Pancreas (tissue), 10 donors: ENCODE measurements at places on chromosomes 6 and 20. TPM values are rescaled to one million over a fixed set of nuclear protein-coding genes. Genes with fewer than 3 reads are reported as not detected.

DNA sequence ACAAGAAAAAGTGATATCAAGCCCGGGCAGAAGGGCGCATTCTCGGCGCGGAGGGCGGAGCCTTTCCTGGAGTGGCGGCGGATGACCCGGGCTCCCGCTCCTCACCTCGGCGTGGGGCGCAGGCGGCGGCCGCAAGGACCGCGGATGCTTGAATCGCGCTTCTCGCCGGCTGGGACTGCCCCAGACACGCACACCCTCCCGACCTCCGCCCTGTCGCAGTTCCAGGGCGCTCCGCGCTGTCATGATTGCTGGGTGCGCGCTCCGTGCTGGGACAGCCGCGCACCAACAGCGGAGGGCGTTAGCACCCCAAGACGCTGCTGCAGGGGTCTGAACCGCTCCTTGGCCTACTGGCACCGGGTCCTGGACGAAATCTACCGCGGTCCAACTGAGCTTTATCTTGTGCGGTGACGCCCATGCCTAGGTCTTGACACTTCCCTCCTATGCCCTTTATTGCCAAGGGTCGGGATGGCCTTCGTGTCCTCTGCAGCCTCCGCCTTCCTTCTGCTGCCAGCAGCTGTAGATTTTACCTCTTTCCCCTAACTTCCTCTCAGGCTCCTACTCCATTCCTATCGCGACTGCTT is 43.3 kb downstream of the IRAK1BP1 start:
- H3K27me3 ChIP-seq: no peaks in the 10 kb centered on the region
- no peaks in the 10 kb centered on the region for H3K36me3 ChIP-seq
- H3K27ac ChIP-seq: no peak overlapping the region
- peak overlapping the region; percentile 47 for H3K4me3 ChIP-seq

DNA sequence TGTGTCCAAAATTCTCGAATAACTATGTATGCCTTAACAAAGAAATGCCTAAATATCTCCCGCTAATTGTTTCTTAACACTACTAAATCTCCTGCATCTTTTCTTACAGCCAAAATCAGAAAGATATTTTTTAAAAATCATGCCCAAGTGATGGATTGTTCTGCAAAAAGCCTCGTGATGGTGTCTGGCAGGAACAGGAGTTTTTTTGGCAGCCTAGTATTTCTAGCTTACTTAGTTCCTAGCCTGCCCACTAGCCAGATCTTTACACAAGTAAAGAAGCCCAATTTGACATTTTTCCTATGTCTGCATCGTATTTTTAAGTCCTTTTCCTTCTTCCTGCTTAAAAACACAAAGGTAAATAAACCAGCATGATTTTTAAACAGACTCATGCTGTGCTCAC is 31.5 kb downstream of the SLC2A12 start:
- no peaks in the 10 kb centered on the region for H3K27me3 ChIP-seq
- no peak overlapping the region for H3K4me3 ChIP-seq
- no peak for DNase-seq
- no peak overlapping the region for H3K27ac ChIP-seq
- H3K4me1 ChIP-seq: no peaks in the 10 kb centered on the region

GRCh38 chr6:11224966-11225463 is 7.5 kb downstream of the NEDD9 start:
- no peaks in the 10 kb centered on the region for H3K36me3 ChIP-seq
- no peak overlapping the region for H3K27ac ChIP-seq
- no peak overlapping the region for H3K4me3 ChIP-seq
- H3K4me1 ChIP-seq: peaks cover 29% of the 10 kb centered on the region
- no peak for DNase-seq

GRCh38 chr6:148972481-148972880 is 225.7 kb downstream of the UST start:
- DNase-seq: peak; percentile 86
- H3K4me3 ChIP-seq: no peak overlapping the region
- no peaks in the 10 kb centered on the region for H3K36me3 ChIP-seq
- H3K4me1 ChIP-seq: no peaks in the 10 kb centered on the region
- H3K27ac ChIP-seq: no peak overlapping the region

GRCh38 chr20:10951216-10951615 is 277.4 kb upstream of the JAG1 start:
- DNase-seq: no peak
- H3K27ac ChIP-seq: no peak overlapping the region
- no peaks in the 10 kb centered on the region for H3K36me3 ChIP-seq

DNA sequence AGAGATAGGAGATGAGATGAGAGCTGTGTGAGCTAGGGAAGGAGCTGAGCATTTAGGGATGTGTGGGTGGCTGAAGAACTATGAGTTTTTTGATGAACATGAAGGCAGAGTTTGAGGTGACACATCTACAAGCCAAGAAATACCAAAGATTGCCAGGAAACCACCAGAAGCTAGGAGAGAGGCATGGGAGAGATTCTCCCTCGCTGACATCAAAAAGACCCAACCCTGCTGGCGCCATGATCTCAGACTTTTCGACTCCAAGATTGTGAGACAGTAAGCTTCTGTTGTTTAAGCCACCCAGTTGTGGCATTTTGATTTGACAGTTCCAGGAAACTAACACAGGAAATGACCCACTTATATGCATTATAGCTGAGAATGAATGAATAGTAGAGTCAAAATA is 790.9 kb downstream of the TFAP2A start:
- H3K27me3 ChIP-seq: no peaks in the 10 kb centered on the region
- no peaks in the 10 kb centered on the region for H3K4me1 ChIP-seq
- no peak for DNase-seq
- no peak overlapping the region for H3K27ac ChIP-seq

GRCh38 chr6:114735025-114735735 is 392.4 kb upstream of the HS3ST5 start:
- H3K27ac ChIP-seq: no peak overlapping the region
- H3K36me3 ChIP-seq: no peaks in the 10 kb centered on the region
- DNase-seq: no peak
- H3K27me3 ChIP-seq: peaks cover 3% of the 10 kb centered on the region

- H3K36me3 ChIP-seq: no peaks in the 10 kb centered on the region
- no peak overlapping the region for H3K27ac ChIP-seq
- H3K4me1 ChIP-seq: no peaks in the 10 kb centered on the region
- peak; percentile 51 for DNase-seq
- peaks cover 5% of the 10 kb centered on the region for H3K27me3 ChIP-seq
These were observed 1.1 kb downstream of the TCP11 start for GRCh38 chr6:35139924-35140638.

DNA sequence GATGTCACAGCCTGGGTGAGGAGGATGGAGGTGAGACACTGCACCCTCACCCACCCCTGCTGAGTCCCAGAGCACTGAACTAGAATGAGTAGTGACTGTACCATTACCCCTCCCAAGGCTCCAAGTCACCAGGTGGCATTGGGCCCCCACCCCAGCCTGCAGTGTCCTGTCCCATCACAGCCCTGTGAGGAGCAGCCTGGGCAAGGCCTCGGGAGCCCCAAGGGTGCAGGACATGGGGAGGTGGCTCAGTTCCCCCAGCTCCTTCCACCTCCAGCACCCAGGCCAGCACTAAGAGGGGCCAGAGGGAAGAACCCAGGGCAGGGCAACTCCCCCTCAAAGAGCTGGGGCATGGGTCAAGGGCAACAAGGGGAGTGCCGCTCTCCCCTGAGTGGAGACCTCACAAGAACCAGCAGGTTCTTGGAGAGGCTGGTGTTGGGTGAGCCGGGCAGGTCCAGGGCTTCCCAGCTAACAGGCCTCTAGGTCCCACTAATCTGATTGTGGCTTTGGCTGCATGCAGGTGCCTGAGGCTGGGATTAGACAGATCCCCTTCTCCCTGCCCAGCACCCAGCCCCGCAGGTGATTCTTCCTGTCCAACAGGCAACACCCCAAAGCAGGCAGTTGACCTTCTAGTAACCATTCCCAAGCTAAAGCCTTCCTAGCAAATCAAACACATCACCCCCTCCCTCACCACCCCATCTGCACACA is 2.6 kb downstream of the CST4 start:
- no peaks in the 10 kb centered on the region for H3K4me1 ChIP-seq
- H3K27me3 ChIP-seq: no peaks in the 10 kb centered on the region
- H3K4me3 ChIP-seq: no peak overlapping the region
- no peak for DNase-seq
- no peaks in the 10 kb centered on the region for H3K36me3 ChIP-seq

- no peaks in the 10 kb centered on the region for H3K36me3 ChIP-seq
- peaks cover 5% of the 10 kb centered on the region for H3K4me1 ChIP-seq
- H3K27me3 ChIP-seq: no peaks in the 10 kb centered on the region
These were observed 41.3 kb downstream of the TAF8 start for GRCh38 chr6:42091718-42092023.

DNA sequence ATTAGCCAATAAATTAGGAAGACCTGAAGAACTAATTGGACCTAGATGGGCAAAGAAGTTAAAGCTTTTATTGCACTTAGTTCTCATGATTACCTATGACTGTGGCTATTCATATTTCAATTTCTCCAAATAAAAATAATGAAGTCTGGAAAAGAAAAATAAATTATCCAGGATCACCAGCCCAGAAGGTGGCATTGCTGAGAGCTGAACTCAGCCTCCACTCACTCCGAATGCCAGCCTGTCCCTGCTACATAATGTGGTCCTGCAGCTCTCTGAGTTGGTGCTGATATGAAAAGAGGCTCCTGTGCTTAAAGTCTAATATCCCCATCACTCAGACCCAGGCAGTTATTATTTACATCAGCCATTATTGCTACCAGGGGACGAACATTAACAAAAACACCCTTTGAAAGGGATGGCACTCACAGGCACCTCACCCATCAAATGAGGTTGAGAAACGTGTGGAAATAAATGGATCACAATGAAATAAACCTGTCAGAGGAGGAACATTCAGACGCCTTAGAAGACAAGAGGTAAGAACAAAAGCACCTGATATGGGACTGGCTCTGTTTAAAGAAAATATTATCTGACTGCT is 649.7 kb upstream of the CHD6 start:
- H3K4me1 ChIP-seq: no peaks in the 10 kb centered on the region
- H3K4me3 ChIP-seq: no peak overlapping the region
- H3K27me3 ChIP-seq: no peaks in the 10 kb centered on the region
- no peak overlapping the region for H3K27ac ChIP-seq

DNA sequence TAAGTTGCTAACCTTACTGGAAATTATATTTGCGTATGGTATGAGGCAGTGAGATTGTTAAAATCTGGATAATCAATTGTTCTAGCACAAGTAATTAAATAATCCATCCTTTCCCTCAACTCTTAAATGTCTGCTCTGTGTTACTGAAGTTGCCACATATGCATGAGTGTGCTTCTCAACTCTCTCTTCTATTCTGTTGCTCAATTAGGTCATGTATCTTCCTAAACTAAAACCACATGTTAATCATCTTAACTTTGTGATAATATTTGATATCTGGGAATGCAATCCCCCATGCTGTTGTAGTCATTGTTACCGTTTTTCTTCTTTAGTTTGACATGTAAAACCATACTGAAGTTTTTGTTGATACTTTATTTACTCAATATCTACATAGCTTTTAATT is 63.5 kb upstream of the STMND1 start:
- no peak overlapping the region for H3K4me3 ChIP-seq
- no peak overlapping the region for H3K27ac ChIP-seq
- H3K36me3 ChIP-seq: no peaks in the 10 kb centered on the region
- DNase-seq: no peak
- H3K4me1 ChIP-seq: no peaks in the 10 kb centered on the region
- H3K27me3 ChIP-seq: no peaks in the 10 kb centered on the region

The RARS2 gene
- 20.7 TPM for total RNA-seq

The C20orf202 gene
- not detected for total RNA-seq

The NKX2-4 gene
- total RNA-seq: not detected

The SMLR1 gene
- total RNA-seq: 0.12 TPM

The LCA5 gene
- total RNA-seq: 4.0 TPM
